ENCODE measurements at places on chromosomes 6 and 20.

DNA sequence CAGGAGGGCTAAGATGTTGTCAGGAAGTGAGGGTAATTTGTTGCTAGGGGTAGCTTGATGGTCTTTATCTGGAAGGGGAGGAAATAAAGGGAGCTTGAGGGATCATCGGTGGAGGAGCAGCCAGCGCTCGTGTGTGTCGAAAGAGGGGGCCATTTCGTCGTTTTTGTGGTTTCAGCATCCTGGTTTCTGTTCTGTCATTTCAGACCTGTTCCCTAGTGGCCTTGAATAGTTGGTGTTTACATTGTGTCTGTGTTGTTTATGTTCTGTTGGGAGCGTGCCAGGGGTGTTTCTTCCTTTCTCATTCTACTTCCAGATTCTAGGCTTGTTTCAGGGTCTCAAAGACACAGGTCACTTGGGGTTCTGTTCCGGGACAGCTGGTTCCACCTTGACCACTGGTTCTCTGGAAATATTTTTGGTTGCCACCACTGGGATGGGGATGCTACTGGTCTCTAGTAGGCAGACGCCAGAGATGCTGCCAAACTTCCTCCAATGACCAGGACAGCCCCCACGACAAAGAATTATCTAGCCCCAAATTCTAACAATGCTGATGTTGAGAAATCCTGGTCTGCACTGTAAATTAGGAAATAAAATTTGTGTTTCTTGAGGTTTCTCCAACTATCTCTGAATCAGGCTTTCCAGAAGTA is 113.9 kb upstream of the NAA20 start:
- no peak for DNase-seq

DNA sequence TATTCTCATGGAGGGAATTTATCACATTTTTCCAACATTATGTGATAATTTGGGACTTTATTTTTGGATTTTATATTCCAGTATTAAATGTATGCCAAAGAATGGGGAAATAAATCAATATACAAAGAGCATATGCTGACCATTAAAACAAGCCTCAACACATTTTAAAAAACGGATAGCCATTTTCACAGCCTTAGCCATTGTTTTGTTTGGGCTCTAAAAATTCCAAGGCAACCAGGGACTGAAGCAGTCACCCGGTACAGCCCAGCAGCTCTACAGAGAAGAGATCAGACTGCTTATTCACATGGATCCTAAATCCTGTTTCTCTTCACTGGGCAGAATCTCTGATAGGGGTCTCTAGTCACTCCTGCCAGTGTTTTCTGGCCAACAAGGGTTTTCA is 150.2 kb upstream of the OGFRL1 start:
- DNase-seq = no peak

- DNase-seq = no peak
Measured at GRCh38 chr6:163338671-163339405, 75.7 kb upstream of the QKI start.

DNA sequence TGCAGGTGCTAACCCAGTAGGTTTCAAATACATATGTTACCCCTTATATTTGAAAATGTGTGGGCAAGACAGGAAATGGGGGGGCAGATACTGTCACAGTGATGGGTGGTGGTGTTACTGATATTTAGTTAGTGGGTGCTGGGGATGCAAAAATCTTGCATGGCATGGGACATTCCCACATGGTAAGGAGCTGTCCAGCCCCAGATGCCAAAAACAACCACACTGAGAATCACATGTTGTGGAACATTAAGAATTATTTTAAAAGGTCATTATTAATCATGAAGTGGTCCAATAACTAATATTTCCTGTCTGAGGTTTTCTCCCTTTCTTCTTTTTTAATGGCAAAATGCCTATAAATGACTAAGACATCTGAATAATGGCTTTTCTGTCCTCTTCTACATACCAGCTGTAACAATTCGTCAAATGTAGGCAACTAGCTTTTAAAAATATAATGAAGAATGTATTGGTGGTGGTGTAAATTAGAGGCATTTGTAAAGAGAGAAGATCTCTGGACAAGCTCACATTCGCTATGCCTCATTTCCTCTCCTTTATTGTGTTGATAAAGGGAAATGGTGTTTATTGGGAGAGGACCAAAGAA is 57.3 kb upstream of the SLC35B3 start:
- DNase-seq = no peak

DNA sequence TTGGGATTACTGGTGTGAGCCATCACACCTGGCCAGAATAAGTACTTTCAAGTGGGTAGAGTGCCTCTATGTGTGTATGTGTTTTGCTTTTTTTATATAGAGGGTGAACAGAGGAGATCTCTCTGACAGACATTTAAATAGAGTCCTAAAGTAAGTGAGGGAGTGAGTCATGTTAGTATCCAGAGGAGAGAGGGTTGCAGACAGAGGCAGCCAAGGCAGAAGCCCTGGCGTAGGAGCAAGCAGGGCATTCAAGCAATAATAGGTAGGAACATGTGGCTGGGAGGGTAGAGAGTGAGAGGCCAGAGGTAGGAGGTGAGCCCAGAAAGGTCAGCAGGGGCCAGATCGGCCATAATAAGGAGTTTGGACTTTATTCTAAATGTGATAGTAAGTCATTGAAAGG is 48.9 kb downstream of the PHF20 start:
- DNase-seq = no peak

- DNase-seq = no peak
Measured at GRCh38 chr6:152094992-152095592, 287.6 kb downstream of the ESR1 start.

DNA sequence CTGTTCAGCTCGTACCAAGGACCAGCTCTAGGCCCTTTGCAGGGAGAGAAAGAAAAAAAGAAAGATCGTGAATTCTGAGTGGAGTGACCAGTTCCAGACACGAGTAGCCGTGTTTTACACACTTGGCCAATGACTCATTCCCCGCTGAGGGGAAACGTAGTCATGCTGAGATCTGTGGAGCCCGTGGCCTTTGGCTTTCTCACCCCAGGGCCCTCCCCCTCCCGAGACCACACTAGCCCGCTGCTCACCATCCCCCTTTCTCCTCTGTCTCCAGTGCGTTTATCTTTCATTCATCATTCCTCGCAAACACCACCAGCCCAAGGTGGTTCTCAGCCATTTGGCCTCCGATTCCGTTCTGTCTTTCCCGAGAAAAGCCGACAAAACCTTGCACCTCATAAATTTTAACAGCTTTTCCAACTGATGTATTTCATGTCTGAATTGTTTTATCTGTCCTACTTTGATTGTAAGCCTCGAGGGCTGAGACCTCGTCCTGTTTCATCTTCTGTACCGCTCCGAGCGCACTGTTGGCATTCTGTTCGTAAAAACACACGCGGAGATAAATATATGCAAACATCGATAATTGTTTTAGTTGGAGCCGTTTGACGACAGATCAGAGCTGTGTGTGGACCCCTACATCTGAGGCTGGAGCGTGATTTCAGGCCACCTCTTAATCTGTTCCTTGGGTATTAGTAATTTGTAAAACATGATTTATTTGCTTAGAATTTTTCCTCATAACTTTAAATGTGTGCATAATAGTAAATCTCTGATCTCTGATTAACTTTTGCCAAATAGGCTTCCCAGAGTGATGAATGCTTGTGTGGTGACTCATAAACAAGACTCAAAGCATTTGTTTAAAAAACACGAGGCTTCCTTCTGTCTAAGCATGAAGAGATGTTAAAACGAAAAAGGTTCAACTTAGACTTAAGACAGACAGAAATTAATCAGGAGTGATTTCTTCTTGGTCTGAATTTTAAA is 336.6 kb downstream of the CDH4 start:
- no peak for DNase-seq

- no peak for DNase-seq
Measured at GRCh38 chr6:14671261-14671681, 553.7 kb downstream of the CD83 start.

- DNase-seq = no peak
Measured at GRCh38 chr20:48632825-48633619, 194.8 kb downstream of the PREX1 start.
